Right forelimb (tissue), 1 donor: ENCODE measurements at places on chromosomes 3 and 15.
A peak's percentile ranks its signal among the peaks of the same experiment; 100 is the strongest.

- DNase-seq, result no peak
Measured at GRCh38 chr3:59006634-59007517, 42.9 kb downstream of the CFAP20DC start.

DNA sequence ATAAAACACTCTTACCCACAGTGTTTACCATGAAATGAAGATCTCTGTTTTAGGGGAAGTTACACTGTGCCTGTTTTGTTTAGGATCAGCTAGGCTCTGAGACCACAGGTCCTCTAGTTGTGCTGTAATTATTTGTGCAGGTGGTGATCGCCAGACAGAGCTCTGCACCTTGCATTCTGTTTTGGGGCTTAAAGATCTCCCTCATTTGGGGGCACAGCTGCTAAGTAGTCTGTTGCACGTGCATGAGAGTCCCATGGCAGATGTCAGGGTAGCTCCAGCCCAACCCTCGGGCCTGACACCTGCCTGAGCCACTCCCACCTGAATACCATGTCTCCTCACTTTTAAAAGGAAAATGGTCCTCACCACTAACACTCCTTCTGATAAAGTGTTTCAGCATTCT lies 12.4 kb downstream of the C3orf20 start:
- no peak for DNase-seq

GRCh38 chr3:8757551-8758518 lies 11.6 kb downstream of the OXTR start:
- peak; percentile 68 for DNase-seq

DNA sequence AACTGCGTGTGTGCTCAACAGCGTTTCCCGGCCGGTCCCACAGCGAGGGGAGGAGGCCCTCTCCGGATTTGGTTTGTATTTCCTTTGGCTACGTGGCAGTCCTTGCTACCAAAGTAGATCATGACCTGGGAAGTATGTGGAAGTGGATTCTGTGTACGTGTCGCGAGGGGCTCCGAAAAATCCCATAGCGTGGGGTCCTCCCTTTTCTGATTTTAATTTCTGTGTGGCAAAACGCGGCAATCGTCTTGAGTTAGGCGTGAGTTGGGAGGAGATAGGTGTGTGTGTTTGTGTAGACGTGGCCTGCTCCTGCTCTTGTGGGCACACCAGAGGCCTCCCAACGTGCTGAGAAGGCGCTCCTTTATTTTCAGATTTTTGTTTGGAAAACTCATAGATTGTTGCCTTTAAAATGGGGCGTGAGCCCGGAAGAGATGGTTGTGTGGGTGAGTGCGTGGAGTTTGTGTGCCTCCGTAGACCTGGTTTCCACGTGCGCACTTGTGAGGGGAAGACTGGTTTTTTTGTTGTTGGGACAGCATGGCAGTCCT lies 1.2 kb downstream of the TRIM71 start:
- no peak for DNase-seq

GRCh38 chr15:35282965-35283496 lies 197.9 kb upstream of the NANOGP8 start:
- DNase-seq, result no peak

DNA sequence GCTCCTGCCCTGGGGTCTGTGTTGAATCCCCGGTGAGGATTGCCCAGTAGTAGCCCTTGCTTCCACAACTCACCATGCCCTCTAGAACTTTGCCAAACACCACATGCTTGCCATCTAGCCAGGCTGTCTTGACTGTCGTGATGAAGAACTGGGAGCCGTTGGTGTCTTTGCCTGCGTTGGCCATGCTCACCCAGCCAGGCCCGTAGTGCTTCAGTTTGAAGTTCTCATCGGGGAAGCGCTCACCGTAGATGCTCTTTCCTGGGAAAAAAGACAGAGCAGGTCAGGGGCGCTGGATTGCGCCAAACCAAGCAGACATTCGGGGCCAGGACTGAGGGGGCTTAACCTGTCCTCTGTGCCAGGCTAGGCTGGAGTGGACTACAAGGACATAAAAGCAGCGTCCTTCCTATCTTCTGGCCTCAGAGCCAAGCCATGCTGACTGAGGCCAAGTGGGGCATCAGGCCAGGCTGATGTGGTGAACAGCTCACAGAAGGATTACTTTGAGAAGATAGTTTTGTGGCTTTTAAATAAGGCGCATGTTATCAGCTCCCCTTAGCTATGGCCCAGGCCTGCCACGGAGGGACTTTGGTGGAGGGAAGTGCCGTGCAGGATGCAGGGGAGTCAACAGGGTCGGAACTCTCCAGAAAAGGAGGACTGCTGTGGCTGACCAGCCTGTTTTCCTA lies 5.3 kb downstream of the SNX22 start:
- no peak for DNase-seq

- DNase-seq, result no peak
Measured at GRCh38 chr3:127206154-127206553, 13.2 kb downstream of the PRR23E start.

GRCh38 chr3:86654806-86655460 lies 336.0 kb downstream of the VGLL3 start:
- DNase-seq, result no peak

DNA sequence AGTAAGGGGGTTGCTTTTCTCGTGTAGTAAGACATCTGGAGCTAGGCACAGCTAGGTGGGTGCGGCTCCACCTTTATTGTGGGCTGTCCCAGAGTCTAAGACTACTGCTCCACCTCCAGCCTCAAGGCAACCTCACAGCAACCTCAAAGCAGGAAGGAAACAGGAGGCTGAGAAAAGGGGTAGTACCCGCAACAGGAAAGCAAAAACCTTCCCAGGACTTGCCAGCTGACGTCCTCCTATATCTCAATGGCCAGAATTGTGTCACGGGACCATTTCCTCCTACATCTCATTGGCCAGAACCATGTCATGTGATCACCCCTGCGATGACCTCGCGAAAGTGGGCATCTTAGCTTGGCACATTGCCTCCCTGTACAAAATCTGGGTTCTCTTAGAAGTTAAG lies 4.3 kb upstream of the GPR160 start:
- DNase-seq, result no peak

- DNase-seq, result no peak
Measured at GRCh38 chr15:42364529-42364928, 5.2 kb downstream of the CAPN3 start.

DNA sequence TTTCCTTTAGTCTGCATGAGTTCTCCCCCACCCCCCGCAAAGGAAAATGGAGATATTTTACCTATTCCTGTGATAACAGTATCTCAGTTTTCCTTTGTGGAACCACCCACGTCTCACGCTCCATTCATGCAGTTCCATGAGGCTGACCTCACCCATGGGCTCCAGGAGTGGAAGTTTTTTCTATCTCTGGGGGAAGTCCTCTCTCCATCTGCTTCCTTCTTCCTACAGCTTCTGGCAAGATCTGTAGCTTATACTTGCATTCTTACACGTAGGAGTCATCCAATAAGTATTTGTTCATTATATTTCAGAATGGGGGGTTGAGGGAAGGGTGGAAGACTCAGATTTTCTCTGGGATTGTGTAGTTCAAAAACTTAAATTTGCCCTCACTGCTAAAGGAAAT lies 5.8 kb upstream of the GLCE start:
- DNase-seq, result no peak

GRCh38 chr3:146540236-146540635 lies 4.2 kb downstream of the PLSCR1 start:
- no peak for DNase-seq

DNA sequence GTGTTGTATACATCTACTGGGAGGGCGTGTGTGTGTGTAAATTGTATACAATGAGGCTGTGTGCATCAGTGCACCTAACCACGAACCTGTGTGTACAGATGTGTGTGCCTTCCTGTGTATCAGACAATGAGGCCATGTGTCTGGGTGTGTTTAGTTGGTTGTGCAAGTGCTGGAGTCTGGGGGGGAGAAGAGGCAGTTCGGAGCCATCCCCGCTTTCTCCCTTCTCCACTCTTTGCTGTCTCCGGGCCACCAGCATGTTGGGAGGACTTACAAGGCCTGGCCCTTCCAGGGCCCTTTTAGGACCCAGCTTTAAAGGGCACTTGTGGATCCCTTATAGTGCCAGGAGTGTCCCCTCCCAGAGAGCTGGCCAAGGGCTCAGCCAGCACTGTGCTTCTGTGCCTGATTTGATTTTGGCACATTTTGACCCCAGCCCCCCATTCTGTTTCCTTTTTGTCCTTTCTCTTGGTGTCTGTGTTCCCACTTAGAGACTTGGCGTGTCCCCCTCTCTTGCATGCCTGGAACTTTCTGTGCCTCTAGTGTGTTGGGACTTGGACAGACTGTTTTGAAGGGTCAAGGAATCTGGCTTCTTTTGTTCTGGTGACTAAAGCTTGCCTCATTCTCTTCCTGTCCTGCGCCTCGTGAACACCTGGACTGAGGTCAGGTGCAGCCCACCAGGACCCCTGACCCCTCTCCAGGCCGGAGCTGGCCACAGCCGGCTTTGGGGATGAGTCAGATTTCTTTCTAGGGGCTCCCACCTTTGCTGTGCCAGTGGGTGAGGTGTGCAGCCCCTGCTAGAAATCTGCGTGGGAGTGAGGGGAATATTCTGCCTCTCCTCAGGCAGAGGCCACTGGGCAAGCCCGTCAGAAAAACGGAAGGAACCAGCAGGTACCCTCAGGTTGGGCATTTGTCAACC lies 1.5 kb downstream of the CTDSPL start:
- peak; percentile 50 for DNase-seq

GRCh38 chr3:115930922-115931321 lies 307.6 kb downstream of the GAP43 start:
- DNase-seq, result no peak

DNA sequence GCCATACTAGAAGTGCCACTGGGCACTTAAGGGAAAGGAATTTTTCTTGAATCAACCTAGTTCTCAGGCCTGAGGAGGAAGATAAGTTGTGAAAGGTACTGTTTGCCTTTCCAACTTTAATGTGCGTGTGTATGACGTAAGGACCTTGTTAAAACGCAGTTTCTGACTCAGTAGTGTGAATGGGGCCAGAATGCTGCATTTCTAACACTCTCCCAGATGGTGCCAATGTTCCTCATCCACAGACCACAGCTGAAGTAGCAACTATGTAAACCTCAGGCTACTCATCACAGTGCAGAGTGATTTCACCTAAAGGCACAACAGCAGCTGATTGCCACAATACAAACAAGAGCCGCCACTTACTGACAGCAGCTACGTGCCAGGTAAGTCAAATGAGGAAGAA lies 103.6 kb downstream of the OTOL1 start:
- no peak for DNase-seq
